ENCODE measurements at places on chromosomes 2 and 18.

- DNase-seq = no peak
Measured at GRCh38 chr2:181851726-181852125, 39.8 kb upstream of the ITPRID2 start.

GRCh38 chr18:48419277-48420022 lies 10.3 kb upstream of the ZBTB7C start:
- DNase-seq = no peak

- DNase-seq = no peak
Measured at GRCh38 chr2:37897511-37897910, 27.6 kb upstream of the RMDN2 start.

- no peak for DNase-seq
Measured at GRCh38 chr2:145600811-145601210, 1080.9 kb upstream of the ZEB2 start.

DNA sequence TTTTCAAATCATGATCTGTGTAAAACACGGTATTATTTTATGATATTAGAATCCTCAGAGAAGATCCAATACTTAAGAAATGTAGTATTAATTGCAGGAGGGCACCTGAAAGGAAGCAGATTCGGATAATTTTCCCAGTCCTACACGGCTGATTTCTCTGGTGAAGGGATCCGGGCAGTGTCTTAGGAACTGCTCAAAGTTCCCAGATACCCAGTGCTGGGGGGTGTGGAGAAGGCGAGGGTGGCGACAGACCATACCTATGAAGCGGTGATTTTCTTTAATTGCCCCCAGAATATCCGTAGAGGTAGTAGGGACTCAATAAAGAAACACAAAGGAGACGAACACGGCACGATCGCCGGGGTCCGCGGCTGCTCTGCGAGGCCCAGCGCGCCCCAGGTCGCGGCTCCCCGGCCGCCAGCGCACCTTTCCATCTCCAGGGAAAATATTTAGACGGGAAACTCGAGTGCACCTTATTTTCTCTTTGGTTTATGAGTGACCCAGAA lies 1.4 kb upstream of the SOX11 start:
- DNase-seq = no peak

GRCh38 chr2:3430740-3431490 lies 51.4 kb downstream of the TRAPPC12 start:
- no peak for DNase-seq

DNA sequence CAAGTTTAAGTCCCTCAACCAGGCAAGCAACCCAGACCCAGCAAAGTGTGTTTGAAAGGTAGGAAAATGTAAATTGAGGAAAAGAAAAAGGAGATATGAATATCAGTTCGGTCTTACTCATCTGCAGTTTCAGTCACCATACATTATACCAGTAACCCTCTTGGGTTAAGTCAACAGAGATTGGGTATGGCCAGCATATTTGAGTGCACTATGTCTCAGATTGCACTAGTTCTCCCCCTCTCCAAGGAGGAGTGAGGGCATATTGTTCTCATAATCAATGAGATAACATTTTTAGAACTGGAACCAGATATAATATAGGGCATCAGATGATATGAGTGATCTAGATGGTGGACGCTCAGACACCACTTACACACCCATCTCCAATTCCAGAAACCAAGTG lies 141.5 kb downstream of the COPS8 start:
- no peak for DNase-seq

DNA sequence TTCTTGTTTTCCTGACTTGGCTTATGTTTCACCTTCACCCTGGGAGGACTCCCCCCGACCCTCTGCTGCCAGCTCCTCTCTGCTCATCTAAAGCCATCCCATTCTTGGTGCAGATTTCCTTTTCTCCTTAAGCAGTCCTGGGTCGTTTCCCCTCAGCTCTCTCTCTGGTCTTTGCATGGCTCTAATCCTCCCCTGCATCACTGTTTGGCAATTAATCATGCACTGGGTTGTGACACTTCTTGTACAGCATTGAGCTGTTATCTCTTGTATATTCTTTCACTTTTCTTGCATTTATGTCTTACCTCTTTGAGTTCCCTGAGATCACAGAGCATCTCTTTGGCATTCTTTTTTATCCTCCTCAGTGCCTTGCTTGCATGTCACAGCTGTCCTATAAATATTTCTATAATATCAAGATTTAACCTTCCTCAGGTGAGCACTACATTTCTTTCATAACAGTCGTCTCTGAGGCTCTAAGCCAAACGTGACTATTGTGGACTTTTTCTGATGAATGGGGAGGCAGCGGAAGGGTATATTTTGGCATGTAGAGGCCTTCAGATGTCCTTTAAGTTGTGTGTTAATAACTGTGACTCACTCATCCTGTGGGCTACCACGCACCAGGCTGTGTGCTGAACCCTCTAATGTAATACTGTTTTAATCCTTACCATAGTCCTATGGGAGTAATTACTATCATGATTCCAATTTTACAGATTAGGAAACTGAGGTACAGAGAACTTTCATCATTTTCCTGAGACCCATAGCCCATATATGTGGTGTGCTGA lies 507.5 kb downstream of the SLC4A3 start:
- DNase-seq = no peak

DNA sequence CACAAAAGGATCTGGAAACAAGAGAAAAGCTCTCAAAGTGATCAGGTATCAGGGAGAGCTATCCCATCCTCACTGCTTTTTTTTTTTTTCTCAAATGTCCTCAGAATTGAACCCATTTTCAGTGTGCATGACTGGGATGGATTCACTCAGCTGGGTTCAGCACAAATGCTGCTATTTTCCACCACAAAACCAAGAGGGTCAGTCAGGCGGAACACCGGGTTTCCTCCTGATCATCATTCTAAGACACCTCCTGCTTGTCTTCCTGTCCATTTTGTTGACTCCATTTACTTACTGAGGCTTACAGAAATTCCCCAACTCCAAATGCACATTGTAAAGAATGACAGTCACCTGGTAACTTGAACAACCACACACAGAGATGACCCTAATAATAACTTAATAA lies 39.9 kb downstream of the CYRIA start:
- no peak for DNase-seq

- no peak for DNase-seq
Measured at GRCh38 chr18:23137788-23138216, 2.5 kb downstream of the CABLES1 start.

GRCh38 chr18:46445522-46446313 lies 211.3 kb downstream of the LOXHD1 start:
- DNase-seq = no peak

DNA sequence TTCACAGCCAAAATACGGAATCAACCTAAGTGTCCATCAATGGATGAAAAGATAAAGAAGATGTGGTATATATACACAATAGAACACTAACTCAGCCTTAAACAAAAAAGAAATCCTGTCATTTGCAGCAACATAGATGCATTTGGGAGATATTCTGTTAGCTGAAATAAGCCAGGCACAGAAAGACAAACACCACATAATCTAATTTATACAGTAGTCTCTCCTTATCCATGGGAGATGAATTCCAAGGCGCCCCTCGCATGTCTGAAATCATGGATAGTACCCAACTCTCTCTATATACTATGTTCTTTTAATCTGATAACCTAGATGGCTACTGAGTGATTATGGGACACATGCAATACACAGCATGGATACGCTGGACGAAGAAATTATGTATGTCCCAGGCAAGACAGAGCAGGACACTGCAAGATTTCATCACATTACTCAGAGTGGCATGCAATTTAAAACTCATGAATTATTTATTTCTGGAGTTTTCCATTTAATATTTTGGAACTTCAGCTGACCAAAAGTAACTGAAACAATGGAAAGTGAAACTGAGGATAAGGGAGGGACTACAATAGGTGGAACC lies 39.5 kb downstream of the ORC4 start:
- no peak for DNase-seq

DNA sequence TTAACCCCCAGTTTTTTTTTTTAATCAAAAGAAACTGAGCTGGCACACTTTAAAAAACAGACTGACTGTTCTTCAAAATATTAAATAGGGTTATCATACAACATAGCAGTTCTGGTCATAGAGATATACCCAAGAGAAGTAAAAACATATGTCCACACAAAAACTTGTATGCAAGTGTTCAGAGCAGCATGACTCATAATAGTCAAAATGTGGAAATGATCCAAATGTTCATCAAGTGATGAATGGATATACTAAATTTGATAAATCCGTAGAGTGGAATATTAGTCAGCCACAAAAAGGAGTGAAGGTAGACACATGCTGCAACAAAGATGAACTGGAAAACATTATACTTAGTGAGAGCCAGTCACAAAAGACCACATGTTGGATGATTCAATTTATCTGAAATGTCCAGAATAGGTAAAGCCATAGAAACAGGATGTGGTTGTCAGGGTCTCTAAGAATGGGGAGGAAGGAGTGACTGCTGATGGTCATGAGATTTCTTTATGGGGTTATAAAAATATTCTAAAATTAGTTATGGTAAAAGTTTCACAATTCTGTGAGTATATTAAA lies 5.1 kb downstream of the SMIM21 start:
- DNase-seq = no peak

GRCh38 chr2:42926434-42927333 lies 134.3 kb upstream of the HAAO start:
- DNase-seq = no peak

DNA sequence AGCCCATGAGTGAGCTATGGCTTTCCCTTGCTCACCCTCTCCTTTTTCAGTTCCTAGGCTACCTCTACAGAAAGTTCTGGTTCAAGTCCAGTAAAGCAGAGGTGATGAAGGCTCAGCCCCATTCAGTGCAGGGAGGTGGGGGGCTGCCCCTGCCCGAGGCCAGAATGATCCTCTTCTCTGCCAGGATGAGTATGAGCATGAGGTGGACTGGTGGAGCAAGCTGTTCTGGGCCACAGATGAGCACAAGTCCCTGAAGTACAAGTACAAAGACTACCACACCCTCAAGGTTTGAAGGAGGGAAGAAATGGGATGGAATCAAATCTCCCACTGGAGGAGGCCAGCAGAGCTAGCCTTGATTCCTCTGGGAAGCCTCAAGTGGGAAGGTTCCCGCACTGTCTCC lies 42.4 kb downstream of the LMAN2L start:
- DNase-seq = no peak

DNA sequence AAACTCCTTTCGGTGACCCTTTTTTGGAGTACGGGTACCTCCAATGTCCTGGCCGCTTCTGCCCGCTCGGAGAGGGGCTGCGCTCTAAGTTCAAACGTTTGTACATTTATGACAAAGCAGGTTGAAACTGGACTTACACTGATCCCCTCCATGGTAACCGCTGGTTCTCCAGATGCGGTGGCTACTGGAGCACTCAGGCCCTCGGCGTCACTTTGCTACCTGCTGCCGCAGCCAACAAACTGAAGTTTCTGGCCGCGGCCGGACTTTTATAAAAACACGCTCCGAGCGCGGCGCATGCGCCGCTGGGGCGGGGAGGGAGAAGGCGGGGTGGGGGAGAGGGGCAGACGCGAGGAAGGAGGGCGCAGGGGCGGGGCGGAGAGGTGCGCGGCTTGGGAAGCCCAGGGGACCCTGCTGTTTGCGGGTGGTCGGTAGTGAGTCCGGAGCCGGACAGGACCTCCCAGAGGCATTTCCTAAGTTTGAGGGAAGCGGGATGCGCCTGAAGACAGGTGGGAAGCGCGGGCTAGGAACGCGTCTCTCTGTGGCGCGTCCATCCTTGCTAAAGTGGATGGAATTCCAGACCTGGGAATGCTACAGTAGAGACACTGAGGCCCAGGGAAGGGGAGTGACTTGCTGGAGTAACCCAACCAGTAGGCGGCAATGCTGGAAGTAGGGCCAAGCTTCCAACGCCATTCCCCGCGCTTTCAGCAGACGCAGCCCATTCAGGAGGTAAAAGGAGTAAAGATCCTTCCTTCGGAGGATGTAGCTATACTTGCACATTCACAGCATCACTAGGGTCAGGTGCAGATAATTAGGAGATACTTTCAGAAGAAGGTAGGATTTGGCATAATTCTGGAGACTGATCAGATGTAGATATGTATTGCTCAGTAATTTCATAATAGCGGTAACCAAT lies at the start of gene CXCR4:
Gene CXCR4, minus strand, starts transcription at position 241 of the 910 bp plus-strand sequence. Its CDS starts 89 bp downstream, at position 152.
- DNase-seq = no peak

- no peak for DNase-seq
Measured at GRCh38 chr2:17757321-17757720, 3.4 kb downstream of the GEN1 start.

DNA sequence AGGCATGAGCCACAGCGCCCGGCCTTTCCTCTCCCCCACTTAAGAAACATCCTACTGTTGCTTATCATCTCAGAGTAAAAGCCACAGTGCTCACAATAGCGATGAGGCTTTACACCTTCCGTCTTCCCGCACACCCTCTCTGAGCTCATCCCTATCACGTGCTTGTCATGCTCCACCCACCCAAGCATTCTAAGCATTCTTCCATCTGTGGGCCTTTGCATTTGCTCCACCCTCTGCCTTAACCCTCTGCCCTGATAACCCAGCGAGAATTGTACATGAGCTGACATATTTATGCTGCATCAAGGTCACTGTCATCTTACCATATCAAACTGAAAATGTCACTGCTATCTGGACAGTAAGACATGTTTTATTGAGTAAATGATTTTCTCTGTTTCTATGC lies 22.6 kb downstream of the FOXI3 start:
- no peak for DNase-seq

DNA sequence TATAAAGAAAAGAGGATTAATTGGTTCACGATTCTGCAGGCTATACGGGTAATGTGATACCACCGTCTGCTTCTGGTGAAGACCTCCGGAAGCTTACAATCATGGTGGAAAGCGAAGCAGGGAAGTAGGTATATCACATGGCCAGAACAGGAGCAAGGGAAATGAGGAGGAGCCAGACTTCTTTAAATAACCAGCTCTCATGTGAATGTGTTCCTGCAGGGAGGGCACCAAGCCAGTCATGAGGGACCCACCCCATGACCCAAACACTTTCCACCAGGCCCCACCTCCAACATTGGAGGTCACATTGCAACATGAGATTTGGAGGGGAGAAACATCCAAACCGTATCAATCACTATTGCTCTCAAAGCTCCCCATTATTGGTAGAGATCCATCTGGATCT lies 61.8 kb downstream of the EFEMP1 start:
- no peak for DNase-seq

DNA sequence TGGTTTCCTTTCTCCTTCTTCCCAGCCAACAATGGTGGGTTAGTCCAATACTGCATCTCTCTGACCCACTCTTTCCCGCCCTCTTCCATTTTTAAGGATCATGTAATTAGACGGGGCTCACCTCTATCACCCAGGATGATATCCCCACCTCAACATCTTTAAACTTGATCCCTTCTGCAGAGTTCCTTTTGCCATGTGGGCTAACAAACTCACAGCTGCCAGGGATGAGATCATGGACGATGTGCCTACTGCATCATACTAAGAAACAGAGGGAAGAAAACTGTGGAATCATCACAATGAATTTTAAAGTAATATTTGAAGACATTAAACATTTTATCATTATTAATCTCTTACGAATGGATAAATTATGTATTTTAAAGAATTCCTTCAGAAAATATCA lies 183.5 kb downstream of the RDH14 start:
- no peak for DNase-seq

- no peak for DNase-seq
Measured at GRCh38 chr2:164065038-164065437, 329.2 kb upstream of the FIGN start.

DNA sequence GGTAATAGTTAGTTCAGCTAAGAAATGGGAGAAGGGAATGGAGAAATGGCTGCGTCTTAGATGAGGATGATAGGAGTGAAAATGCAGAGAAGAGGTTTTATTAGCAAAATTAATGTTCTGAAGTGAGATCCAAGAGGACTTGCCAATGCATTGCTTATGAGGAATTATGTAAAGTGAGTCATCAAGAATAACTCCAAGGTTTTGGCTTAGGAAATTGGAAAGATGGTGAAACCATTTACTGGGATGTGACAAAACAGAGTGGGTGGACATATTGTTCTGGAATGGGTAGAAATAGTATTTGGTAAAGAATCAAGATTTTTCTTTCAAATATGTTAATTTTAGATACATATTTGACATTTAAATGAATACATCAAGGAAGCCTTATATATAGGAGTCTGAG lies 306.6 kb upstream of the CYRIA start:
- no peak for DNase-seq

Data from hematopoietic multipotent progenitor cell treated with erythropoietin and hydrocortisone succinate and interleukin-3 and kit ligand, for 15 days (in vitro differentiated cells).